Smooth muscle cell of the brain vasculature (primary cell): ENCODE measurements at places on chromosomes 7 and 10.

GRCh38 chr7:114242992-114243507, 171.6 kb upstream of the FOXP2 start:
- no peak for DNase-seq

DNA sequence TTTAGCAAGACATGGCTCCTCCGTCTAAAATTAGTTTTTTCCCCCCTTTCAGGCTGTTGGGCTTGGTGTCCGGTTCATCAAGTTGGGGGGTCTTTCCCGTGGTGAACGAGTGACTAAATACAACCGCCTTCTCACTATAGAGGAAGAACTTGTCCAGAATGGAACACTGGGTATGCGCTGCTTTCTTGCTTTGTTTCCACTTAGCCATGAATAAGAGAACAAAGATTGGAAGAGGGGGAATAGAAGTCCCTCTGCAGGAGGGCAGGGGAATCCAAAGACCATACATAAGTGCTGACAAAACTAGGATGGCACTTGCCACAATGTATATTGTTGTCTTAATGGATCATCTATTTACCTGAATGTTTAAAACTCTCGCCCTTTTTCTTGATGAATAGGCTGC, 30.5 kb downstream of the ENO4 start:
- DNase-seq: no peak

DNA sequence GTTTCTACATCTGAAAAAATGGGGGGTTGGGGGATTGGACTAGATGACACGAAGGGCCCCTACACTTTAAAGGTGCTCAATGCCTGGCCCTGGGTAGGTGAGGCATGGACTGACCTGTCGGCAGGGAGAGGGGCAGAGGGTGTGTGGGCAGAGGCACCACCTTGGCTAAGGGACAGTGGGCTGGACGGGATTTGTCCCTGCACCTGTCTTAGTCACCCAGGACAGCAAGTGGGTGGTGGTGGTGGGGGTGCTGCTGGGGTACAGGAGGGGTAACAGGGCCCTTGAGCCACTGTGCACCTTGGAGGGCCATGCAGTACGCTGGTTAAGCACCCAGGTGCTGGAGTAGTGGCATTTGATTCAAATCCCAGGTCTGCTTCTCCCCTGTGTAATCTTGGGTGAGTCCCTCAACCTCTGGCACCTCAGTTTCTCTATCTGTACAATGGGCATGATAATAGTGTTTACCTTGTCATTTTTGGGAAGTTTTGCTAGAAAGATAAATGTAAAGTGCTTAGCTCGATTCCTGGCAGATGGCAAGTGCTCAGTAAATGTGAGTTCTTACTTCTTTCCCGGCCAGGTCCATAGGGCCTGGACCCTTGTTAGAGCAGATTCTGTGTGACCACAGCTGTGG, 18.1 kb upstream of the SFRP5 start:
- no peak for DNase-seq

DNA sequence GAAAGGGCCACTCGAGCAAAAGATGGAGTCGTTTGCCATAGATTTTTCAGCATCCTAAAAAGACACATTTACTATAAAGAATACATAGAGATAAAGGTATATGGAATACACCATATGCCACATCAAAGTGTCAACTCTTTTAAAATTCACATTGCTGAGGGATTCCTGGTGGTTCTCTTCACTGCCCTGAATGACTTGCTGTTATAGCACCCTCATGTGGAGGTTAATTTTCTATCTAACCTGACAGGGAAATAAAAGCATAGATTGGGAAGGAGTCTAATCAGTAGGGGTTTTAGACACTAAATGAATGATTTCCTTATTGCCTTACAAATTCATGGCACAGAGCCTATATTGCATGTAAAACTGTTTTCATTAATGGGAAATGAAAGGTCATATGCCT, 25.9 kb downstream of the DNAH11 start:
- DNase-seq: no peak

DNA sequence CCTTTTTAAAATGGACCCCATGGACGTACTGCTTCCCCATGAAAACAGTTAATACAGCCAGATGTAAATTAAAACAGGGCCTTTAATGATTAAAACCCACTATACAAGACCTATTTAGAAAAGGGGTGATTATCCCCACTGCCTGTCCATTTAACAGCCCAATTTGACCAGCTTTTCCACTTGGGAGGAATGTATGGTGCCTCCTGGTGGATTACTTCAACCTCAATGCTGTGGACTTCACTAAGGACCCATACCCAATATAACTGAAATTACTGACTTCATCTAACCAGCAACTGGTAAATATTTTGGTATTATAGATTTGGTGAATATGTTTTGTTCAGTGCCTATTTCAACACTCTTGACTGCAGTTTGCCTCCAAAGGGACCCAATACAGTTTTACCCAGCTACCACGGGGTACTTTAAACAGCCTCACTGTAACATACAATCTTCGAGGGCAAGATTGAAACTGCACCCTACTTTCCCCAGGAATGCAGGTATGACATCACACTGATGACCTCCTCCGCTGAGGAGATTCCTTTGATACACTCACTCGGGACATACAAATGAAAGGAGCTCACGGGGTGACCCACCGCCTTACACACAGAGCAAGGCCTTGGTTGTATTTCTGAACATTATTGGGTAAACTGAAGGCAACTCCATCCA, 192.8 kb downstream of the DNAJC1 start:
- no peak for DNase-seq

- no peak for DNase-seq
Measured at GRCh38 chr10:130877126-130877525, 434.4 kb downstream of the TCERG1L start.

GRCh38 chr7:2969398-2970306, 74.0 kb downstream of the CARD11 start:
- DNase-seq: no peak

- no peak for DNase-seq
Measured at GRCh38 chr10:24437302-24437701, 228.4 kb downstream of the KIAA1217 start.

DNA sequence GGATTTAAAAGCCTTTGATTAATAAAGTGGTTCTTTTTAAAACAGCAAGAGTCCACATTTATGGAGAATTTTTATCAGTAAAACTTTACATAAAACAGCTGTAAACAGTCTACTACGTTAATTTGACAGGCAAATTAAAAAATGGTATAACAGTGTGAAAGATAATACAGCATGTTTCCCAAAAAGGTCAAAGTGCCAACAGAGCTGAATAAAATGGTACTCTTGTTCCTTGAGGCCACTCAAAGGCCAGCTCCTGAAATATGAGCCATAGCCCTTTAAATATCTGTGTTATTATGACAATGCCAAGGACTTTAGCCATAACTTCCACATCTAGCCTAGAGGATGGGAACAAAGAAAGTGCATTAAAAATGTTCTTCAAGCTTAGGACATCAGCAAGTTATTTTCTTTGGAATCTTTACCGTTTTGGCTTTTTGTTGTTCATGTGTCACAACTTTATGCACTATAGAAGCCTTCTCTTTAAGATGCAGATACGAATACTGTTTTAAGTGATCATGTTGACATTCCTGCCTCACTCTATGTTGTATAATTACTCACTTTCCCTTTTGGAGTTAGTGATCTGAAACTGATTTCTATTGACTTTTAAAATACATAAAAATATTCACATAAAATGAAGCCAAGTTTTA, 165.6 kb downstream of the RNLS start:
- DNase-seq: no peak

GRCh38 chr7:30175180-30175579, 40.4 kb downstream of the MTURN start:
- no peak for DNase-seq

GRCh38 chr10:124708246-124708779, 35.9 kb downstream of the FAM53B start:
- no peak for DNase-seq

DNA sequence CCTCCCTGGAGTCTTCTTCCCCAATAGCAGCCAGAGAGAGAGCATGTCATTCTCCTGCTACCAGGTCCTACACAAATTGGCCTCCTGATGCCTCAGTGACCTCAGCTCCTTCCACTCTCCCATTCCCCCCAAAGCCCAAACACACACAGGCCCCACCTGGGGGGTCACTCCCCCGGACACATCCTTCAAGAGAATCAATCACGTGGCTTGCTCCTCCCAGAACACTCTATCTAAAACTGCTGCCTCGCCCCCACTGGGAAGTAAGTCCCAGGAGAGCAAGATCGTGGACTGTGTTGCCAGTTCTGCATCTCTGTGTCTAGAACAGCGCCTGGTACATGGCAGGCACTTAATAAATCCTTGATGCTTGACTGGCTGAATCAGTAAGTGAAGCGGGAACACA, 2.5 kb upstream of the HSPA12A start:
- DNase-seq: no peak

DNA sequence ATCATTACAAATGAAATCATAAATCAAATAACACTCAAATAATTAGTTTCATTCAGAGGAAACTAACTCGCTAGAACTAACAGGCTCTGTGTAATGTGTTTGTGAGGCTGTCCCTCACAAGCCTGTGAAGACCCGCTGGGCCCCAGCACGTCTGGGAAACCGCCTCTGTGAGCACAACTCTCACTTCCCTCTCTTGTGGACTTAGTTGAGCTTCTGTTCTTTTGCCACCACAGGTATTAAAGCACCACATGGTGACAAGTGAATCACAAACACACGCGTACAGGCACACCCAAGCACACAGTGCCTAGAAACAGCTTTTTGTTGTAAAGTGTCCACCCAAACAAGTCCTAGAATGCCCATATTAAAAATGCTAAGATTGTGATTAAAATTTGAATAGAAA, 51.0 kb downstream of the ZNF777 start:
- DNase-seq: no peak

DNA sequence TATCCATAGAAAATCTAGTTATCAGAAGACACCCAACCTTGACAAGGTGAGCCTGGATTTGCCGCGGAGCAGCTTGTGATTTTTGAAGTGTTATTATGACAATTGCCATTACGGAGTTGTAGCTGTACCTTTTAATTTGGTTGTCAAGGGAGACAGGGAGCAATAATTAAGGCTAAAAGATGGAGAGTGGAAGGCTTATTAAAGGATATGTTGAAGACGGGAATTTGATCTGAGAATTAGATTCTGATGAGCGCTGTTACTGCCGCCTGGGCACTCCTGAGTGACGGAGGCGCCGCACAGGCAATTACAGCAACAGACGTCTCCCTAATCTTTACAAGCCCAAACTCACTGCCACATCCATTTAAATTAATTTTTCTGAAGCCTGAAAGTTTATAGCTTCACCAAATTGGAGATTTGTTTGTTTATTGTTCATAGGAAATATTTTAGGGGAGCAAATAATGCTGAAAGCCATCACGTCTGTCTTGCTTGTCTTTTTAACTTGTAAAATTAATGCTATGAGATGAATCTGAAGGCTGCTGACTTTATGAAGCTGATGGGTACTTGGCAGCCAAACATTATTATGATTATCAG, 475.0 kb upstream of the ADARB2 start:
- DNase-seq: no peak

GRCh38 chr7:50371551-50372021, 67.1 kb downstream of the IKZF1 start:
- no peak for DNase-seq

- no peak for DNase-seq
Measured at GRCh38 chr10:88933564-88933963, 19.0 kb downstream of the ACTA2 start.

DNA sequence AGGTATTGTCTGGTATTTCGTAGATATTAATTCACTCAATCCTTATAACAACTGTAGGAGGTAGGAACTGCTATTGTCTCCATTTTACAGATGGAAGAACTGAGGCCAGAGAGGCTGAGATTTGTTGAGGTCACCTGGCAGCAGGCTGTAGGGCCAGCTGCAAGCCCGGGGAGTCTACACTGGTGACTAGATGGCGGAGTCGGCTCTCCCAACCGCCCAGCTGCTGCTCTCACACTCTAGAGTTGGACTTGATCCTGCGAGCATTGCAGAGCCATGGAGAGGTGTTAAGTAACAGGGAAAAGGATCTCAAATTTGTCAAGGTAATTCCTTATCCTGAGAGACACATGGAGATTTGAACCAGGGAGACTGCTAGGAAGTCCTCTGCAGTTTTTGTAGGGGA, 124.1 kb downstream of the CAMK1D start:
- no peak for DNase-seq

DNA sequence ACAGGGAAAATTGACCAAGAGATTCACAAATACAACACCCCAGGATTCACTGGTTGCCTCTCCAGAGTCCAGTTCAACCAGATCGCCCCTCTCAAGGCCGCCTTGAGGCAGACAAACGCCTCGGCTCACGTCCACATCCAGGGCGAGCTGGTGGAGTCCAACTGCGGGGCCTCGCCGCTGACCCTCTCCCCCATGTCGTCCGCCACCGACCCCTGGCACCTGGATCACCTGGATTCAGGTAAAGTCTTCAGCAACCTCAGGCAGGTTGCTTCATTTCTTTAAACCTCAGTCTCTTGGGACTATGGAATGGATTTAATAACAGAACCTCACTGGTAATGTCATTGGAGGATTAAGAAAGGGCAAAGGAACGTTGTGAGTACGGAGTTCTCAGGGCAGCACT, 206.9 kb upstream of the C7orf33 start:
- no peak for DNase-seq

DNA sequence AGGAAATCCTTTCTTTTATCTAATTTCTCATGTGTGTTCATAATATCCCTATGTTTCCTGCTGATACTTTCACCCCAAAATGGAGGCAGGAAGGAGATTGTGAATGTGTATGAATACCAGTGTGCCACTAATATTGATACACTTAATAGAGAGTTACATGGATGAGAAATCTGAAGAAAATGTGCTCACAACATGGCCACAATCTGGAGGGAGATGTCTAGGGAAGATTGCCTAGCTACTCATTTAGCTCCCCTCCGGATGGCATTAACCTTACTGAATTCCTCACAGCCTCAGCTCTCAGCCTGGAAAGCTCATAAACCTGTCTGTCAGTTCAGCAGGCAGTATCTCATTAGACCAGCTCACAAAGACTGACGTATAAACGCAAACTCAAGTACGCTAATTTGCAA, 23.4 kb upstream of the DMTF1 start:
- no peak for DNase-seq

DNA sequence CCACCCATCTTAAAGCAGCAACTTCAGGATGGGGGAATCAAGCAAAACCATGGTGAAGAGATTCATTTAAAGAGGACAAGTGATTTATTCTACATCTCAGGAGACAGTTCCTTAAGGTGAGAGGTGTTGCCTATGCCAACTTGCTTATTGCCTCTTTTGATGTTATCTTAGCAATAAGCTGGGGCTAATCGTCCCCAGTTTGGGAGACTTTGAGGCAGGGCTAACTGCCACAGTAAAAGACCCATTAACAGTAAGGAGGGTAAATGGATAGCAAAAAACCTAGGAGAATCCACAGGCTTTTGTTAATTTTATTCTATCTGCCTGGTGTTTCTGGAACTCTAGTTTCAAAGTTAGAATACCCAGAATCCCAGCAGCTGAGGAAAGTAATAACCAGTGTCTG, 22.1 kb upstream of the HERPUD2 start:
- DNase-seq: no peak
